CD4-positive, alpha-beta T cell treated with Interleukin-15 for 4 hours (primary cell): ENCODE measurements at places on chromosomes 1 and 21.

DNA sequence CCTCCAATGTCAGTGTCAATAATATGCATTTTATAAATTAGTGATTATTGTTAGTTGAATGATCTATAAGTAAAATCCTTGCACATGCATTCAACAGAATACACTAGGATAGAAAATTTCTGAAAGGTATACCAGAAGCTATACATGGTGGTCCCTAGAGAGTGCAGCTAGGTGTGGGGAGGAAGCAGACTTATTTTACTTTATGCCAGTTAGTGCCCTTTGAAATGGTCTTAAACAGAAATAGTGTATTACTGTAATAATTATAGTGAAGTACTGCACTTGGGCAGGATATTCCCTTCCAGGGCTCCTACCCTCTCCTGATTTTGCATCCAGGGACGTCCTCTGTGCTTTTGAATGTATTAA, 23.2 kb upstream of the WDR26 start:
- DNase-seq: no peak

DNA sequence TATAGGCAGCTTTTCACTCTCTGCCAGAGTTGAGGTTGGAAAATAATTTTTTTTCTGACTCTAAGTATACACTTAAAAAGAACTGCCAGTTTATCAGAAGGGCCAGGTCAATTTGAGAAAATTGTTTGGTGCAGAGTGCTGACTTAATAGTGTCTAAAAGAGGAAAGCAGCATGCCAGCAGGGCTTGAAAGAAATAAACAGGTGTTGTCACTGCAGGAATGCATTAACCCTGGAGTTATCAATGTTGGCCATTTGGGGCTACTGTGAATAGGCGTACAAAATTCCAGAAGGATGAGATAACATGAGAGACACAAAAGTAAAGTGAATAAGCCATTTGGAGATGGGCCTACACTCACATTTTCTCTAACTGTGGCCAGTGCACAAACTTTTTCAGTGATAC, 220.6 kb upstream of the PLD5 start:
- no peak for DNase-seq

- no peak for DNase-seq
These were observed 242.8 kb downstream of the DISC1 start for GRCh38 chr1:231869364-231869763.

DNA sequence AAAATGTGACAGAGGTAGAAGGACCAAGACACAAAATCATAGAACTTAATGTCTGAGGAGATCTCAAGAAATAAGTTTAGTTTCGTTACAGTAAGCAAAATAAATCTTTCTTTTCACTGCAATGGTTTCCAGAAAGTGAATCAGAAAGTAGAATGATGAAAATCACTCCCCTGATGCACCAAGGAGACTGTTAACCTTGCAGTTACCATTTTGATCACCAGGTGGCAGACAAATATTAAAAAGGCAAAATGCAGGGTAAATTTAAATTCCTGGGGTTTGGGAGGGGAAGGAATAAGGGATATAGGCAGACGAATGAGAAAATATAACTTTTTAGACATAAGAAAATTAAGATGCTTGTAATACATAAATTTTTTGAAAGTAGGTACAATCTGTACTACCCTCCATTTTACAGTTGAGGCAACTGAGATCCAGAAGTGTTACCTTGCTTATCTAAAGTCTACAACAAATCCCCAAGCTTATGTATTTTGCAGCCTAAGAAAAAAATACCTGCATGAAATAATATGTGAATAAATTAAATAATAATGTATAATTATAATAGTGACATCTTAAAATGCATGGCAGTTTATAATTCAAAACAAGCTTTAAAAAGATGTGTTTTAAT, 253.2 kb downstream of the CRB1 start:
- peak; percentile 43 for DNase-seq

DNA sequence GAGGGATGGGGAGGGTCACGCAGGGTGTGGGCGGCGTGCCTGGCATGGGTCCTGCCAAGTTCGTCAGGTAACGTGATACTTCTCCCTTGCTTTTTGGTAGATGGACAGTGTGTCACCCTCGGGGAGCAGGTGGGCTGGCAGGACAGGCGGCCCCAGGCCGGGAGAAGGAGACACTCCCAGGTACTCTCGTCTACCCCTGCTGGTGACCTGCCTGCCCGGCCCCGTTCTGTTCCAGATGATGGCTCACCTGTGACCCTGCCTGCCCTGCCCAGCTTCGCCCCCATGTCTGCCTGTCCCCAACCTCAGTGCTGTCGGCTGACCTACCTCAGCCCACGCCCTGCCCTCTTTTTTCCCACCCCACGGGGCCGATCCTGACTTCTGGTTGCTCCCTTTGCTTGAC, 144.7 kb downstream of the PCBP3 start:
- no peak for DNase-seq

DNA sequence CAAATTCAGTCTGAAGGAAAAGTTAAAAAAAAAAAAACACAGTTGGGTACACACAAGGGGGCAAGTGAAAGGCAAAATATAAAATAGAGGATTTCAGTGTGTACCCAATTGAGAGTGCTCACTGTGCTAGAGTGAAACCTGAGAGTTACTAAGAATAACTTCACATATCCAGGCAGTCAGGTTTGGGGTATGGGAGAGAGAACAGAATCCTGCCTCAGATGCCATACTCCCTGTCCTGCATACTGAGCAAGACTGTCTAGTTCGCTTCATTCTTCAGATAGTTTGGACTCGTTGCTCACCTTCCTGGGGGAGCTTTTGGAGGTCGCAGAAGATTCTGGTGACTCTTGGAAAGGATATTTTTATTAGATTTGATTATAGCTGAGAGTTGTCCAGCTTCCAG, 20.4 kb downstream of the CEP85 start:
- DNase-seq: no peak

- no peak for DNase-seq
These were observed 63.9 kb downstream of the SSBP3 start for GRCh38 chr1:54342288-54342687.

- no peak for DNase-seq
These were observed 444.0 kb downstream of the PTPRC start for GRCh38 chr1:199082778-199083389.

DNA sequence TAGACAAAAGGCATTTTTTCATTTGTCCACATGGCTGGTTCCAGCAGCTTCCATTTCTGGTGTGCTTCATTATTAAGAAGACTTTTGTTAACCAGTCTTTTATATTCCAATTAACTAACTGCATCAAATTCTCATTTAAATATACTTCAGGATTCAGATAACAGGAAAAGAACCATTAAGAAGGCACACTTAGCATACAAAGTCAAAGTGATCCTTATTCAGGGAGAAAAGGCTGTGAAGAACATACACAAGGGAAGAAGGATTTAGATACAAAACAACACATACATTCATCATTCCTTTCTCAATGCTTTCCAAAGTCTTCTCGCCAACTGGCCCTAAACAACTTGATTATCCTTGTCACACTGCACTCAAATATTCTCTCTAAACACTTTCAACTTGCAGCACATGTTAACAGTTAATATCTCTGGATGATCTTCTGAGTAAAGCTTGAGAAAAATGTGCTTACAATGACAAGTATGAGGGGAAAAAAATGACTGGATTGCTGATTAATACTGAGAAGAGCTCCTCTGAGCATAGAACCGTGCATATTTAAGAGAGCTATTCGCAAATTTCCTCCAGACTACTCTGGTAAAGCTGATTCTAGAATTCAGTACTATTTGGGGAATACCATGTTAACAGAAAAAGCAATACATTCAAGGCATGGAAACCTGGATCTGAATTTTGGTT, 225.2 kb upstream of the TNR start:
- no peak for DNase-seq

- no peak for DNase-seq
These were observed 45.7 kb downstream of the ALG14 start for GRCh38 chr1:95027046-95027445.

DNA sequence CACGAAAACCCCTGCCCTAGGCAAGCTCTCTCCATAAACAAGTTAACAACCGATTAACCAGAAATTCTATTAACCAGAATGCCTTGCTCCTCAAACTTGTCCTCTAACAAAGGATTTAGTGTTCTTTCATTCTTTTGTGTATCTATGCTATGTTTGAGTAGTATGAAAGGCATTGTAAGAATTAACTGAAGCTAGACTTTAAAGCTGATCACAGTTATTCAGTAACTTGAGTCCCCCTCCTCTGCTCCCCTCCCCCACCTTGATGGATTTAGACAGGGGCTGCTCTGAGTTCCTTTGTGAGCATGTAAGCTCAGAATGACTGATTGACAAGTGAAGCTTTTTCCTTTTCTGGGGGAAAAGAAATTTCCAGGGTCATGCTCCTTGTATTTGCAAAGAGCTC, 257.6 kb downstream of the TTLL7 start:
- DNase-seq: no peak

DNA sequence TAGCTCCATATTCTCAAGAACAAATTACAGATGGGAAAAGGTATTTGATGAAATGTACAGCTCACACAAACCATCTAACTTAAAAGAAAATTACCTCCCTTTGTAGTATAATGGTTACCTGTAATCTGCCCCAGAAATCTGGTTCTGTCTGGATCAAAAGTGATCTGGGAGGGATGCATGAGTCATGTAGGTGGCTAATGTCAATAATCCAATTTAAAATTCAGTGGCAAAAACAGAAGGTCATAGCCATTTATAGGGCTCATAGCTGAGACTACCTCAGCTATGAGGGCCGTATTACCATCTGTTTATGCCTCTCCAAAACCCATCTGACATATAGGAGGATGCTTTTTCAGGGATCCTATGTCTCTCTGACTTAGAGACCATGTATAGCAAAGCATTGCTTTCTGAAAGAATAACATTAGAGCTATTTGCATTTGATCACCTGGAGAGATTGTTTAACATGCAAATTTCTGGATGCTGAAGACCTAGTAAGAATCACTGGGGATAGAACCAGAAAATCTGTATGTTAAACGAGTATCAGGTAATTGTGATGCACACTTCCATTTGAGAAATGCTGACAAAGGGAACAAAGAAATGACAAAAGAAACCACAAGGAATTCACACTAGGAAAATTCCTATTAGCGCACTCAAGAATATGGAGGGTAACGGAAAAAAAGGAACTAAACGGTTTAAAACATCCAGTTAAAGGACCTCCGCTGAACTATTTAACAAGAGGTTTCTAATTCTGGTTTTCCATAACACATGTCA, 17.6 kb downstream of the PAXBP1 start:
- no peak for DNase-seq

DNA sequence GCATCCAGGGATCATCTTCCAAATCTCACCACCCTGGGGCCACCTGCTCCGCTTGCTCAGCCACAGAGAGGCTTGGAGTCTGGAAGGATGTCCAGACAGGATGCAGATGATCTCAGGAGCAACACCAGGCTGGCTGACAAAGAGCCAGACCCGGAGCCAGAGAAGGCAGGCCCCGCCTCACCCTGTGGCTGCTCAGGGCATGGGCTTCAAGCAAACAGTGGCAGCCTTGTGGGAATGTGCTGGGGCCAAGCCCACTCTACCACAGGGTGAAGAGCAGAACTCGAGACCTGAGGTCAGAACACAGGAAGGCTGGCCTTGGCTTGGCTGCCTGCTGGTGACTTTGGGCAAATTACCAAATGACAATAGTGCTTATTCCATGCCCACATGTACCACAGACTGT, 45.5 kb downstream of the MRPL37 start:
- no peak for DNase-seq

DNA sequence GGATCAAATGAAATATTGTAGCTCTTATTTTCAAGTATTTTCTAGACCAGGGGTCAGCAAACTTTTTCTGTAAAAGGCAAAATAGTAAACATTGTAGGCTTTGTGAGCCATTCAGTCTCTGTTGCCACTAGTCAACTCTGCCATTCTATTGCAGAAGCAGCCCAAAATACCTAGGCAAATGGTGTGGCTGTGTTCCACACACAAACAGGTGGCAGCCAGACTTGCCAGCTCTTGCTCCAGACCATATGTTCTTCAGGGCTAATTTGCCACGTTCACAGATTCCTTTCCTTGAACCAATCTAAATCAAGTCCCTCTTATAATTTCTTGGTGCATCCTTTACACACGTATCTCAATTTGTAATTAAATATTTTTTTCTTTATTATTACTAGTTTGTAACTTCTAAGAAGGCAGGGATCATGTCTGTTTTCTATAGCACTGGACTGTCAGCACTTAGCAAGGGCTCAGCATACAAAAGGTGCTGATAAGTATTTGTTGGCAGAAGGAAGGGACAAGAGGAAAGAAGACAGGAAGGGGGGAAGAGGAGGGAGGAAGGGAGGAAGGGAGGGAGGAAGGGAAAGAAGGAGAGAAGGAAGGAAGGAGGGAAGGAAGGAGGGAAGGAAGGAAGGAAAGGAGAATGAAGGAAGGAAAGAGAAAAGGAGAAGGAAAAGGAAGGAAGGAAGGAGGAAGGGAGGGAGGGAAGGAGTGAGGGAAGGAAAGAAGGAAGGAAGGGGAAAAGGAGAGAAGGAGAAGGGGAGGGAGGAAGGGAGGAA, 106.5 kb upstream of the EDEM3 start:
- no peak for DNase-seq

DNA sequence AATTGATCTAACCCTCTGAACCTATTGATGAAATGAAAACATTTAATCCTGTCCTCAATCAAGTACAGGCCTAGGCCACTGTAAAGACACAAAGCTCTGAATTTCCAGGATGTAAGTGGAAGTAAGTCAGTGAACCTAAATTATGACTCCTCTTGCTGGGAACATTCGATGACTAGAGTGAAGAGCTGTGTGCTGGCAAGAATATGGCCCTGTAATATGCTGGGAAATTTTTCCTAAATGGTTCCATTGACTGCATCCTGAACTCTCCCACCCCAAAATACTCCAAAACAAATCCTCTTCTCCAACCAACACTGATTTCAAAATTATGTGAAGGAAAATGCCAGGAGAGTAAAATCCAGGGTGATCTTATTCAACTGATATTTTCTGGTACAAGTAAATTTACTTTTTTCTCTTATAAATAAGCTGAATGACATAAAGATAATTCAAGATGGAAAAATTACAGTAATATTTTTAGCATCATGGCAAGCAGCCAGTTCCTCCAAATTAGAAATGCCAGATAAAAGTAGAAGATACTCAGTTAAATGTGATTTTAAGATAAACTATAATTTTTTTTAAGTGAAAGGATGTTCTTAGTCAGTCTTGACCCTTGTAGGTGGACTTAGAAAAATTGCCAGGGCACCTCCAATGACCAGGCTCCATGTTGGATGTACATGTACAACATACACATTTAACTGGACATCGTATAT, 269.4 kb downstream of the PTGER3 start:
- DNase-seq: no peak

DNA sequence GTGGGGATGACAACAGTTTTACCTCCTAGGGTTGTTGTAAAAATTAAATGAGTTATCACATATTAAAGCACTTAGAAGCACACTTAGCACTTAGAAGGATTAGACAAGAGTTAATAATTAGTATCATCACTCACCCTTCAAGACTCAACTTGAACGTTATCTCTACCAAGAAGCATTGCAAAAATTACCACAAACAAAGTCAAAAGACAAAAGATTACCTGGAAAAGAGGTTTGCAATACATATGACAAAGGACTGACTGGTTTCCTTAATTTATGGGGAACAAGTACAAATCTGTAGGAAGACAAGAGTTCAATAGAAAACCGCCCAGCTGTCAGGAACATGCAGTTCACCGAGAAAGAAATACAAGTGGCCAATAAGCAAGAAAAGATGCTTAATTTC, 93.3 kb upstream of the ATP1A1 start:
- no peak for DNase-seq
